ENCODE measurements at places on chromosomes 1 and 21. TPM values are rescaled to one million over a fixed set of nuclear protein-coding genes. Genes with fewer than 3 reads are reported as not detected.

FMO1 gene
- total RNA-seq = not detected

PLD5 gene
- total RNA-seq = 0.84 TPM

DNA sequence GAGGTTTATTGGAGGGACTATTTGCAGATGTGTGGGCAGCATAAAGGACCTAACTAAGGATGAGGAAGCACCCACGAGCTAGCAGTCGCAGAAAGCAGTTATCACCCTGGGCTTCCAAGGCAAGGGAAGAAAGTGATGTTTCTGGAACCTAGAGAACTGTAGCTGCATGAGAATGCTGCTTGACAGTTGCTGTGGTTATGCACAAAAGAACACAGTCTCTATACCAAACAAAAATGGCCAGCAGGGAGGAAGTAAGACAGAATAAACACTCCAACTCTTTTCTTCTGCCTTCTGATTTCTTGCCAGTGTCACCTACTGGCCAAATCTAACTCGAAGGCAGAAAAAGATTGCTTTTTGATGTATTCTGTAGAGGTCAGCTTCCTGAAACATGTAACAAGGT is 190.2 kb downstream of the RASAL2 start:
- DNase-seq = no peak

DNA sequence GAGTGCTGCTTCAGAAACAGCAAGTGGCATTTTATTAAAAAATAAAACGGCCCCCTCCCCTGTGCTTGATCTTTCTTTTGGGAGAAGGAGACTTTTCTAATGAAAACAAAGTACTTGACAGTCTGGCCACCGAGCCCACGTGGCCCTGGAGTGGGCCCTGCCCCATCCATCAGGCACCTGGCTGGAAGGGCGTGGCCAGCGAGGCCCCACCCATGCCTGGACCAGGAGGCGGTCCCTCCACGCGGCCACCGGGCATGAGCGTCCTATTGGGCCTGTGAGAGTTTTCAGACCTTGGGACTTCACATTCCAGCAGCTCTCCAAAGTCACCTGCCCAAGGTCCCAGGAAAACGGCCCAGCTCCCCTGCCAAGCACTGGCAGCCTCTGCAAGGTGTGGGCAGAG is 144.7 kb downstream of the CASZ1 start:
- no peak for DNase-seq

- DNase-seq = no peak
Measured at GRCh38 chr1:40692429-40692895, 958 bp downstream of the NFYC start.

GRCh38 chr1:3940081-3940753 is 40.1 kb upstream of the C1orf174 start:
- no peak for DNase-seq

DNA sequence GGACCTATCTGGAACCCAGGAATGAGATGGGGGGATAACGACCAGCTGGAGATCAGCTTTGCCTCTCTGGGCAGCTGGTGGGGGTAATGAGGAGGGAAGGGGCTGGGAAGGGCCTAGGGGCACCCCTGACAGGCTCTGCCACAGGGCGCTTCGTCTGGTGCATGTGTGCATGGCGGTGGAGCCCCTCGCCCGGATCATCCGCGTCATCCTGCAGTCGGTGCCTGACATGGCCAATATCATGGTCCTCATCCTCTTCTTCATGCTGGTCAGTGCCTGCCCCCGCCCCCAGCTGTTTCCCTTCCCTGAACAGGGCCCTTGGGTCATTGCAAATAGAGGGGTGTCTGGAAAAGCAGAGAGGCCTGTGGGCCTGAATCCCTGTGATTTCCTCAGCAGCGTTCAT is 7.4 kb downstream of the CATSPER4 start:
- DNase-seq = no peak

GRCh38 chr1:7888248-7889081 is 35.6 kb upstream of the UTS2 start:
- DNase-seq = no peak

GRCh38 chr1:71656902-71657301 is 576.1 kb upstream of the ZRANB2 start:
- DNase-seq = no peak

GRCh38 chr1:218348628-218349071 is 3.5 kb downstream of the TGFB2 start:
- no peak for DNase-seq

DNA sequence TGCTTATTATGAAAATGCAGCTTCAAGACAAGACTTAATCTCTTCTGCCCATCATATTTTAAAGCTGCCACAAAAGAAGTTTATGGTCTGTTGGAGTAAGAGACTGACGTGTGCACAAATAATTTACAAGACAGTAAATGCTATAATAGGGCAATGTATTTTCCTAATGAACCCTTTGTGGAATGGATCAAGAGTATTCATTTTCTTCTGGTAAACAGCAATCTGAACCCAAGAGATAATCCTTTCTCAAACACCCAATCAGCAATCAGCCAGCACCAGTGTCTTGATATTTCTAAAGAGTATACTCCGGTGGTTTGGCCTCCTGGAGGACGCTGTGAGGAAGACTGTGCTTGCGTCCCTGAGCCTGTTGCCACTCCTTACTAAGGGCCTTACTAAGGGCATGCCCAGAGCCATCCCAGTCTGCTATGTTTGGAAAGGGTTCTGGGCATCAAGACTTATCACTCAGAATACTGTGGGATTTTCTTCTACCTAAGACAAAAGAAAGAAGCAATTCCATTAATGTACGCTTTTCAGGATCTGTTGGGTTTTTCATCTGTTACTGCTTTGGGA is 48.8 kb upstream of the LRRC8D start:
- no peak for DNase-seq

- no peak for DNase-seq
Measured at GRCh38 chr1:3857791-3858129, 484 bp downstream of the DFFB start.
